ENCODE measurements at places on chromosomes 12 and 14. TPM values are rescaled to one million over a fixed set of nuclear protein-coding genes. Genes with fewer than 3 reads are reported as not detected.

TUBA1A gene
- total RNA-seq: 228 TPM

TESPA1 gene
- total RNA-seq: not detected

GUCY2C gene
- total RNA-seq: not detected

RASSF8 gene
- total RNA-seq: 9.7 TPM

LGR5 gene
- not detected for total RNA-seq

RAB5B gene
- 30.6 TPM for total RNA-seq

CD9 gene
- 232 TPM for total RNA-seq

LRP1 gene
- total RNA-seq: 15.5 TPM

SUSD6 gene
- 6.7 TPM for total RNA-seq

REC8 gene
- 2.6 TPM for total RNA-seq

COQ10A gene
- total RNA-seq: 18.5 TPM

OR6C4 gene
- not detected for total RNA-seq

SLC7A7 gene
- 16.5 TPM for total RNA-seq

STYK1 gene
- 0.28 TPM for total RNA-seq

BCAT1 gene
- total RNA-seq: 10.6 TPM

C12orf42 gene
- total RNA-seq: 0.26 TPM

TMEM52B gene
- total RNA-seq: not detected

SIX6 gene
- total RNA-seq: not detected

CCDC177 gene
- not detected for total RNA-seq

Measured in A549 treated with ZK216348 at 1 μM for 4 hours (cell line).